ENCODE measurements at places on chromosomes 13 and 19. TPM values are rescaled to one million over a fixed set of nuclear protein-coding genes. Genes with fewer than 3 reads are reported as not detected.

- no peak for DNase-seq
Observed at GRCh38 chr13:101346161-101346560, 70.1 kb downstream of the NALCN start.

The LCP1 gene
- 0.38 TPM for total RNA-seq

The IZUMO2 gene
- not detected for total RNA-seq

- DNase-seq, result no peak
Observed at GRCh38 chr13:111326981-111327642, 6.7 kb downstream of the TEX29 start.

DNA sequence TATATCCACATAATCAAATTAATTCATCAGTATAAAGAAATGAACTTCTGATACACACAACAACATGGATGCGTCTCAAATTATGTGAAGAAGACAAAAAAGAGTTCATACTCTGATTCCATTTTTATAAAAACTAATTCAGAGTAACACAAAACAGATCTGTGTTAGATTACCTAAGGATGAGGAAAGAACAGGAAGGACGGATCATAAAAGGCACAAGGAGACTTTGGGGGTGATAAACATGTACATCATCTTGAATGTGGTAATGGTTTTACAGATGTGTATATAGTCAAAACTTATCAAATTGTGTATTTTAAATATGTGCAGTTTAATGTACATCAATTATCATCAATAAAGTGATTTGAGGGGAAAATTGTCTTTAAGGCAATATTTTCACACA is 59.9 kb upstream of the DOCK9 start:
- no peak for DNase-seq

- no peak for DNase-seq
Observed at GRCh38 chr13:112207129-112207528, 140.2 kb downstream of the SOX1 start.

GRCh38 chr13:58953638-58954037 is 1210.1 kb downstream of the DIAPH3 start:
- no peak for DNase-seq

DNA sequence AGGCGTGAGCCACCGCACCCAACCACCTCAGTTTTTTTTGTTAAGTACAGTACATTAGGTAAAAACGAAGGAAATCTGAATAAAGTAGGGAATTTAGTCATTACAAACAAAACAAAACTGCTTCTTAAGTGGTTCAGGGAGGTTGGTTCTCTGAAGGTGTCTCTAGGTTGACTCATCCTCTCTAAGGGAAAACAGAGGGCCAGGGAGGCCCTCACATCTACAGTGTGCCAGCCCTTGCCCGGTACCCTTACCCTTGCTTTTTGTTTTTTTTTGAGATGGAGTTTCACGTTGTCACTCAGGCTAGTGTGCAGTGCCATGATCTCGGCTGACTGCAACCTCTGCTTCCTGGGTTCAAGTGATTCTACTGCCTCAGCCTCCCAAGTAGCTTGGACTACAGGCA is 17.2 kb upstream of the JUND start:
- DNase-seq, result no peak

The ONECUT3 gene
- not detected for total RNA-seq

- no peak for DNase-seq
Observed at GRCh38 chr19:28631961-28632360, 581.0 kb downstream of the UQCRFS1 start.

- DNase-seq, result no peak
Observed at GRCh38 chr13:95258619-95259194, 42.5 kb downstream of the ABCC4 start.

DNA sequence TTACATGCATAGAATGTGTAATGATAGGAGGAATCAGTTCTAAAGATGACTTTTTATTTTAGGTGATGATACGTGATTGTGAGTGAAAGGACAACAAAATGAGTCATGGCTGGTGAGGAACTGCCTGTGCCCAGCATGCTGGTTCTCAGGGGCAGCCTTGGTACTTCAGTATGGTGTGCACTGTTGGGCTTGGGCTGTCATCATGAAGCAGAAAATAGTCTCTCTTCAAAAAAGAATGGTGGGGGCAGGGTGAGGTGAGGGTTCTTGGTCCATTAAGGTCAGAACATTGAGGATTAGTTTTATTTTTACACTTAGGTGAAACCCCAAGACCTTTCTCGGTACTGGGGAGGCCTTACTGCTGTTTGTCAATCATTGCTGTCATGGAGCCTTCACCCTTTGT is 309.5 kb downstream of the MTUS2 start:
- DNase-seq, result no peak

The F7 gene
- total RNA-seq, result not detected
